Stimulated activated CD8-positive, alpha-beta memory T cell treated with anti-CD3 and anti-CD28 coated beads, Interleukin-4, amount 100 ng/mL, for 1 hour (primary cell): ENCODE measurements at places on chromosomes 7 and 10.

GRCh38 chr10:114436941-114437340 lies 32.6 kb upstream of the AFAP1L2 start:
- DNase-seq = no peak

- no peak for DNase-seq
Observed at GRCh38 chr10:68032113-68032512, 43.0 kb downstream of the HERC4 start.

- no peak for DNase-seq
Observed at GRCh38 chr10:132062641-132063390, 2.9 kb upstream of the JAKMIP3 start.

DNA sequence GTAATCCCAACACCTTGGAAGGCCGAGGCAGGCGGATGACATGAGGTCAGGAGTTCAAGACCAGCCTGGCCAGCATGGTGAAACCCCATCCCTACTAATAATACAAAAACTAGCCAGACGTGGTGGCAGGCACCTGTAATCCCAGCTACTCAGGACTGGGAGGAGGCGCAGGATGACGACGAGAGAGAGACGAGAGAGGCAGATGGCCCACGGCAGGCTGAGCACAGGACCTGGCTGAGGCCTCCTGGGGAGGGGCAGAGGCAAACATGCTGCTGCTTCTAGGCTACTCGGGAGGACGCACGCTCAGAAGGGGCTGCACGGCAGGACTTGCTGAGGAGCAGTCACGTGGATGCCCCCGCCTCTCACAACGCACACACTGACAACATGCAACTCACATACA lies 22.4 kb downstream of the DIP2C start:
- DNase-seq = no peak

DNA sequence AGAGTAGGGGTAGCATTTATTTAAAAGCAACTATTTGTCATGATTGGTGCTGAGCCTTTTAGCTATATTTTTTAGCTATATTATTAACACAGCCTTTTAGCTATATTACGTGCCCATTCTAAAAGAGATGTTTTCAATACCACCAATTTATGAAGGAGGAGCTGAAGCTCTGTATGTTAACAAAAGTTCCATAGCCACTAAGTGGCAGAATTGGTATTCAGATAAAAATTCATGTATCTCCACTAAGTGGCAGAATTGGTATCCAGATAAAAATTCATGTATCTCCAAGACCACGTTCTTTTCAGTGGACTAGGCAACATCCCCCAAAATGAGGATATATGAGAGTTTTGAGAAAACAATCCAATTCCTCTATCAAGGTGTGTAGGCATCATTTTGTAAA lies 268.6 kb downstream of the HGF start:
- DNase-seq = no peak

DNA sequence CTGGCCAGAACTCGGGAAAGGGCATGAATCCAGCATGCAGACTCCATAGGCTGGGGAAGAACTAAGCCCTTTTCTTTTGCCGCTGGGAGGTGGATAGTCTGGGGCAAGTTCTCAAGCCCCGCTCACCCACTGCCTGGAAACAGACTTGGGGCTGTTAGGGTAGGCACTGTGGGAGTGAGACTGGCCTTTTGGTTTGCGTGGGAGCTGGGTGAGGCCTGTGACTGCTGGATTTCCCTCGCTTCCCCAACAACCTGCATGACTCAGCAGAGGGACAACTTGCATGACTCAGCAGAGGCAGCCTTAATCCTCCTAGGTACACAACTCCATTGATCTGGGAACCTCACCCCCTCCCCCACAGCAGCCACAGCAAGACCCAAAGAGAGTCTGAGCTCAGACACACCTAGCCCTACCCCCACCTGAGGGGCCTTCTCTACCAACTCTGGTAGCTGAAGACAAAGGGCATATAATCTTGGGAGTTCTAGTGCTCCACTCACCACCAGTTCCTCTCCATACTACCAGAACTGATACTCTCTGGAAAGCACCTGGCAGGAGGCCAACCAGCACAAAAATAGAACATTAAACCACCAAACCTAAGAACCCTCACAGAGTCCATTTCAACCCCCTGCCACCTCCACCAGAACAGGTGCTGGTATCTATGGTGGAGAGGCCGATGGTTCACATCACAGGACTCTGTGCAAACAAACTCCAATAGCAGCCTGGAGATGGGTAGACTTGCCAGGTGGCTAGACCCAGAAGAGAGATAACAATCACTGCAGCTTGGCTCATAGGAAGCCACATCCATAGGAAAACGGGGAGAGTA lies 81.4 kb upstream of the LAMB4 start:
- DNase-seq = no peak

- no peak for DNase-seq
Observed at GRCh38 chr10:74078037-74078436, 72.6 kb downstream of the AP3M1 start.

- DNase-seq = no peak
Observed at GRCh38 chr10:69048103-69048502, 39.8 kb upstream of the SRGN start.

DNA sequence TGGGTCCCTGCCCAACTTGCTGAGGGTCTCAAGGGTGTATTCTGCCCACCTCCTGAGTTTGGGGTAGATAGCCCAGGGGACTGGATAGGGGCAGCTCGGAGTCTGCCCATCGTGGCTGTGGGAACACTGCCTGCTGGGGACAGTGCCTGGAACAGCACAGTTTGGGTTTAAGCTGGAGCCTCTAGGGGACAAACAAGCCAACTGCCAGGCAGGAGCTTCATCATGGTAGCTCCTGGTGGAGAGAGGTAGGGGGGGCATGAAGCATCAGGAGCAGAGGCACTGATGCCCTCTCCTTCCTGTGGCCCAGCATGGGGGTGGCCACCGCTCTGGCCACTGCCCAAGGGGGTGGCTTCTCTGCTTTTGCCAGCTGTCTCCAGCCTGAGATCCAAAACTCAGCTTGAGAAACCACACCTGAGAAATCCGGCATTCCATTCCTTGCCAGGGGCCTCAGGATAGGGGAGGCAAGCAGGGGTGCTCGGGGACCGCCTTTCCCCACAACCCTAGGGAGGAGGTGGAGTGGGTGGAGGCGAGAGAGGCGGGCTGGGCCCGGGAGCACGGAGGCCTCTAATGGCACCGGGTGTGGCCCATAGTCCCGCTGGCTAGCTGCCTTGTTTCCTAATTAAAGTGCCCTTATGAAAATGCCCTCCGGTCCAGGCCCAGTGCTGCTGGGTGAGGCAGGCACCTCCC lies 47.6 kb downstream of the UNC5B start:
- no peak for DNase-seq

GRCh38 chr7:90717296-90718060 lies 121.4 kb downstream of the CDK14 start:
- no peak for DNase-seq

DNA sequence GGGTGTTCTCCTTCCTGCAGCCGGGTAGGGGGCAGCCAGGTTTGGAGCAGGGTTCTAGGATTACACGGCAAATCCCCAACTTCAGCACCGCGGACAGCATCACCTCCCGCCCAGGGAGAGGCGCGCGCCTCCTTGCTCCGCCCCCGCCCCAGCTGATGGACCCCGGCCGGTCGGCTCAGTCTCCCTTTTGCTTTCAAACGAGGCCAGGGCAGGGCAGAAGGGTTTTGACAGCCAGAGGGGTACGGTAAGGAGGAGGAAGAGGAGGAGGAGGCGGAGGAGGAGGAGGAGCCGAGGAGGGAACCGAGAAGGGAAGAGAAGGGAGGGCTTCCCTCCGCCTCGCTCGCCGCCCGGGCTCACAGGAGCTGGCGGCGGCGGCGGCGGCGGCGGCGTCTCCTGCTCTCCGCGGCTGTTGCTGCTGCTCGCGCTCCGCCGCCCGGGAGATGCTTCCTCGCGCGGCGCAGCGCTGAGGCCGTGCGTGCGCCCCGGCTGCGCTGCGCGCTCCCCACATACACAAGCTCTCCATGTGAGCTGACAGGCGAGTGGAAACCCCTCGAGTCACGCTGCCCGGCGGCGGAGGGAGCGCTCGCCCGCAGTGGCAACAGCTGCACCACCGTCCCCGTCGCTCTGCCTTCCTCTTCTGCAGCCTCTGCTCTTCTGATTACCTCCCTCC lies 615 bp upstream of the CNTNAP2 start:
- no peak for DNase-seq

DNA sequence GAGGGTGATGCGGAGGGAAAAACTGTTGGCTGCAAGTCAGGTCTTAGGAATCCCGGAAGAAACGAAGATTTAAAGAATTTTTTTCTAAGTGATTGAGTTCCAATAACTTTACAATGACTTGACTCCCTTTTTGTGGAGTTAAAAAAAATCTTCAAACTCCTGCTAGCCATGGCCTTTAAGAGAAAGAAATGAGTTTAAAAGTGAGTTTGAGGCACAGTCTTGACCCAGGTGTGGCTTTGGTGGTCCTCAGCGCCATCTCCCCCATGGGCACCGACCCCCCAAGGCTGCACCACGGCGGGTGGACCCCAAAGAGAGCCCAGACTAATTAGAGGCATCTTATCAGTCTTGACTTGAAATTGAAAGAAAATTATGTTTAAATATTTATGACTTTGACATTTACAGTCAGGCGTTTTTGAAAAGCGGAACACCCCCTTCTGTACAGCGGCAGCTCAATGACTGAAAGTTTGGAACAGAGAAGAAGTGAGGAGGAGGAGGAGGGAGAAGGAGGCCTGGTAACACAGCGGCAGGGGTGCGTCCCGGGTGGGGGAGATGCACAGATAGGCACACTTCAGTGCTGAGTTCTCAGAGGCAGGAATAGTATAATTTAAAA lies 349.6 kb downstream of the DNAJB6 start:
- no peak for DNase-seq

- no peak for DNase-seq
Observed at GRCh38 chr10:113718969-113719822, 32.3 kb upstream of the PLEKHS1 start.

GRCh38 chr7:37944737-37945054 lies 24.3 kb downstream of the EPDR1 start:
- no peak for DNase-seq

DNA sequence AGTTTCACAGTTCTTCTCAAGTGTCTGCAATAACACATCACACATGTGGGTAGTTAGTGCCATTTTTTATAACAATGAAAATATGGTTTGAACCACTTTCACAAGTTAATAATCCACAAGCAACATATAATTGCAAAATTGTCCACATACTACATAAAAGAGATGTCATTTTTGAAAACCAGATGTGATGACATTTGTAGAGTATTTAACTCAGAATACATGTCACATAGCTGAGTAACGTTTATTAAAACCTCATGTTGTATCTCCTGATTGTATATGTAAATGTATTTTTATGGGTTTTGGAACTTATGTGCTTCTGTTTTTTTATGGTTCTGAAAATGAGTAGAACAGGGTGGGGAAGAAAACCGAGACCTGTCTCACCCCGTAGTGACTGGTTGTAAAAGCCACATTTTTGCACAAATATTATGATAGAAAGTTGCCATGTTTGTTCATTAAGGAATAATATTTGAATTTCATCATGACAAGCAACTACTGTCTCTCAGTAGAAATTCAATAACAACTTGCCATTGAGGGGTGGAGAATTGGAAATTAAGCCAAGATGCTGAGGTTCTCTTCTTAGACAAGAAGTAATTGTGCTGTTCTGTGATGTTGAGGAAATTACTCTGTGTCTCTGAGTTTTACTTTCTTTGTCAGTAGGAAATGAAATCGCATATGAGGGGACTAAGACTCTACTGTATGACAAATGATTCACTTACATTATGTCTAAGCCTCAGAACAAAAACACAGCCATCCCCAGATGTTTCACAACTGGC lies 29.2 kb upstream of the EGFR start:
- no peak for DNase-seq

- no peak for DNase-seq
Observed at GRCh38 chr7:28075674-28076358, 104.8 kb downstream of the JAZF1 start.

GRCh38 chr10:103692952-103693811 lies 162.2 kb downstream of the SH3PXD2A start:
- no peak for DNase-seq

- DNase-seq = no peak
Observed at GRCh38 chr10:43263551-43264343, 3.1 kb downstream of the RASGEF1A start.

DNA sequence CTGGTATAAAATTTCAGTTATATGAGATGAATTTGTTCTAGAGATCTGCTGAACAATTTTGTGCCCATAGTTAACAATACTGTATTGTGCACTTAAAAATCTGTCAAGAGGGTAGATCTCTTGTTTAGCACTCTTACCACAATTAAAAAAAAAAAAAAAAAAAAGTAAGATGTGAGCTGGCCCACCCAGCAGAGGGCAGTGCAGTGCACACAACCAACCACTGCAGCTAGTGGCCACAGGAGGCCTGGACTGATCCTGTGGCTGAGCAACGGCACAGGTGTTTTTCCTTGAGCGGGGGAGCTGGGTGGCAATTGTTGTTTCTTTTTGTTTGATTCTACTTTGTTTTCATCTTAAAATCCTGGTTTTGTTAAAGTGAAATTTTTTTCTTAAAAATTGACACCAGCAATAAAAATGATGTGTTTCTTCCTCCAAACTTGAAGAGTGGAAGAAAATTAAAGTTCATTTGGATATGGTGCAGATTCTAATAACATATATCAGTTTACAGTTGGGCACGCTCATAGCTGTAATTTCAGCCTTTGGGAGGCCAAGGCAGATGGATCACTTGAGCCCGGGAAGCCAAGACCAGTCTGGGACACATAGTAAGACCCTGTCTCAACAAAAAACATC lies 171.1 kb upstream of the TBX20 start:
- peak; percentile 9 for DNase-seq

DNA sequence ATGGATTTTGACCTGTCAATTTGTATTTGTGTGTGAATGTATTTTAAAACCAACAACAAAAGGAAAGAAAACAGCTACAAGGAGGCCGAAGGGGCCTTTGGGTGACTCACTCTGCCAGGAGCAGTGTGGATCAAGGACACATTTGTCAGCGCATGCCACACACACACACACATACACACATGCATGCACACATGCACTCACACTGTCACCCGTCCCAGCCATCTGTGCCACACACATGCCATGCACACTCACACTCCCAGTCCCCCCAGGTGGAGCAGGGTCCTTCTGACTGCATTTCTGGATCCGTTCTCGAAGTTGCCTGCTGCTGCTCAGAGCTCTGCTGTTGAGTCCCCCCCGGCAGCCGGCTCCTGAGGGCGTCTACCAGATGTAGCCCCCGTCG lies 26.0 kb downstream of the SPOCK2 start:
- DNase-seq = no peak

DNA sequence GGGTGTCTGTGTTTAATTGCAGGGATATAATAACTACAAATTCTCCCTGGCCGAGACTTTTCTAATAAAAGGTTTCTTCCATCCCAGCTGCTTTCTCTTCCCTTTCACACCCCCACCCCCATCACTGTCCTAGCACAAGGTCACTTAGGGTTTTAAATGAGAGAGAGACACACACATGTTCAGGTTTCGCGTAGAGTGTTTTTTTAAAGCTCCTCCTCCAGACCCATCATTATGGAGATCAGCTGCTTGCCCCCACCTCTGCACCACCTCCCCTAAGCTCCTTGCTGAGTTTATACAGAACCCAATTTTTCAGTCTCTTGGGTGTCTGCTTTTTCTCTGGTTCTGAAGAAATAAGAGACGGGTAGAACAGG lies 18.6 kb downstream of the LRMDA start:
- DNase-seq = no peak

DNA sequence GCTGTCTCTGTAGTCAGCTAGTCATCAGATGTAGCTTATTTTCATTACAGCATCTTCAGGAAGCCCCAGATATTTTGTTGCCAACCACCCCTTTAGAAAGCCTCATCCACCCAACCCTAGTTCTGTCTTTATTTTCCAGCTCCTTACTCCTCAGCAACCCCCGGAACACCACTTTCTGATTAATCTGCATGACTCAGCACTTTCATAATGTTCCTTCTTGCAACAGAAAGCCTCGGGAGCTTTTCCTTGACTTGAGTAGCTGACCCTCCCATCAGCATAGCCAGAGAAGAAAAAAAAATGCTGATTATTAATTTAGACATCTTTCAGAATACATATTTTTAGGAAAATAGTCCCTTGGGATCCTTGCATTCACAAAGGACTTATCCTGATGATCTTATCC lies 244.0 kb upstream of the CXCL12 start:
- no peak for DNase-seq
